ENCODE measurements at places on chromosomes 1 and 21.

DNA sequence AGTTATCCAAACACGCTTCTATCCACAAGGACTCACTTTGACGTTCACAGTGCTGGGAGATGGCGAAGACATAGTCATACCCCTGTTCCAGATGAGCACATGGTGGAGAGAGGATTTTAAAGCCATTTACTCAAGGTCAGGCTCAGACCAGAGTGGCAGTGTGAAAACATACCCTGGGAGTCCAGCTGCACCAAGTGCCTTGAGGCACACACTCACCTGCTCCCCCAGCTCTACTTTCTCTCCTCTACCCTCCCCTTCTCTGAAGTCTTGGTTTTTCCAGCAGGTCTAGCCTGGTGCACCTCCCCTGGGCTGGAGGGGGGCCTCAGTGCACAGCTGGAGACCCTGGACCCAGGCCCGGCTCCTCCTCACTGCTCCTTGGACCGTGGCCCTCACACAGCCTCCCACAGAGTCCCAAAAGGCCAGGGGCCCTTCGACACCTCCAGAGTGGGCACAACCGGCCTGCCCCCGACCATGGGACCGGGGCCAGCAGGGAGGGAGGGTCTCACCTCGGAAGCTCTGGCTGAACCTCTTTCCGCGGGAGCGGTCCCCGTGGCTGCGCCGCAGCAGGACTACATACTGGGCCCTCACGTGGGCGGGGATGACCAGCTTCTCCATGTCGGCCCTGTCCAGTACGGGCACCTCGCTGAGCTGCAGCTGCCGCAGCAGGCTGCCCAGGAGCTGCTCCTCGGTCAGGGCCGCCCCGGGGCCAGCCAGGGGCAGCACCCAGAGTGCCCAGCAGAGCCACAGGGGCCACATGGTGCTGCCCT is 452 bp downstream of the LEFTY2 start:
- no peak for DNase-seq

GRCh38 chr1:39043513-39043912 is 17.4 kb downstream of the NDUFS5 start:
- no peak for DNase-seq

- DNase-seq = no peak
These were observed 1.2 kb downstream of the GBP6 start for GRCh38 chr1:89364954-89365550.

DNA sequence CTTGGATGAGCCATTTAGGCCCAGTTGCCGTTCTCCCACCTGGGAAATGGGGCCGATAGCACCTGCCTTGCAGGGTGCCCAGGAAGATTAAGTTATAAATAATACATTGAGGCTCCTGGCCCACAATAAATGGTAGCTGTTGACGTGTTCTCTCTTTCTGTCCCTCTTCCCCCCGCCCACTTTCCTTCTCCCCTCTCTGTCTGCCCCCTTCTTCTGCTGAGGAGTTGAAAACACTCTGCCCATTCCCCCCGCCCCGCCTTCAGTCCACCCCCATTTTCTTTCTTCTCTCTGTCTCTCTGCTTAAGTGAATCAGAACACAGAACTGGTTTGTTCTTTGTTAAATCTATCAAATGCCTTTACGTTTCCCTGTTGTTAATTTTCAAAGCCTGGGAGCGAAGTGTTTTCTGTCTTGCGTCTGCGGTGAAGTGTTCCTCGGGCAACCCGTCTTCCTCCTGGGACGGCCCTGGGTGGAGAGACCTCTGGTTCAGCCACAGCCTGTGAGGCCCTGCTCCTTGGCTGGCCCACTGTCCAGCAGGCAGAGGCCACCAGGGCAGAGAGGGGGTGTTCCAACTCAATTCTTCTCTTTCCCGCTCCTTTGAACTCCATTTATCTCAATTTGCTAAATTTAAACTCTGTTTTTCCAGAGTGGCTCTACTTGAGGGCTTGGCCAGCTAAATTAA is 29.3 kb upstream of the SELENON start:
- DNase-seq = no peak

DNA sequence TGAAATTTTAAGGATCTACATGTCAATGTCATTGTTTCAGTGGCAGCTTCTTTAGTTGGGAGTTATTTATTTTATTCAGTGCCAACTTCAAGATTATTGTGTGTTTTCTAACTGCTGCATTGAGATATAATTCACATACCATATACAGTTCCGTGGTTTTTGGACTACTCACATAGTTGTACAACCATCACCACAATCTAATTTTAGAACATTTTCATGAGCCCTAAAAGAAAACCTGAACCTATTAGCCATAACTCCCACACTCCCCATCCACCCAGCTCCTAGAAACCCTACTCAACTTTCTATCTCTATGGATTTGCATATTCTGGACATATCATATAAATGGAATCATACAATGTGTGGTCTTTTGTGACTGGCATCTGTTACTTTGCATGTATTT is 220.0 kb downstream of the LRRC40 start:
- no peak for DNase-seq

DNA sequence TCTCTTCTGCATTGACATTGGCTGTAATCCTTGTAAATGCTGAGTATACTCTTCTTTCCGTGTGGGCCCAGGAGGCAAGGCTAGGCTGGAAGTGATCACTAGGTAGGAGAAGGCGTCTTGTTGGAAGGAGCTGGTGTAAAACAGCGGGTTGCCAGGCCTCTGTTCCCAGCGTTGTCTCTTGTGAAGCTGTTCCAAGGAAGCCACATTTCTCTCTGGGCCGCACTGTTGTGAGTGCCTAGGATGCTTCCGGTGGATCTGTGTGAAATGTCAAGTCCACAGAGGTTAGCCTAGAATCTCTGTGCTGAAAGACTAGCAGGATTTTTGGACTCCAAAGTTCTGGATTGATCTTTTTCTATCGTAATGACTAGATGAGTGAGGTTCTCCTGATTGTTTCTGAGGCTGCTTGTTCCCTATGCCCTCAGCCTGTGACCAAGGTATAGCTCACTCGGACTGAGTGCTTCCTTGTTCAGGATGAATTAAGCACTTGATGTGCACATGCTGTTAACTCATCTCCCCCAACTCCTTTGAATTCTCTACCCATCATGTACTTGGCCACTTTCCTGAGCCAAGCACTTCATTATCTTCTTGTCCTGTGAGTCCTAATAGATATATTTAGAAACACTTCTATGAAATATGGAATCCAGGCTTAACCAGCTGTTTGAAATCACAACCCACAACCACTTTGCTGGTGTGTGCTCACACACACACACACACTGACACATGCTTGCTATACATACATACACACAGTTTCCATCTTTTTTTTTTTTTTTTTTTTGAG is 63.3 kb downstream of the PBX1 start:
- DNase-seq = no peak

DNA sequence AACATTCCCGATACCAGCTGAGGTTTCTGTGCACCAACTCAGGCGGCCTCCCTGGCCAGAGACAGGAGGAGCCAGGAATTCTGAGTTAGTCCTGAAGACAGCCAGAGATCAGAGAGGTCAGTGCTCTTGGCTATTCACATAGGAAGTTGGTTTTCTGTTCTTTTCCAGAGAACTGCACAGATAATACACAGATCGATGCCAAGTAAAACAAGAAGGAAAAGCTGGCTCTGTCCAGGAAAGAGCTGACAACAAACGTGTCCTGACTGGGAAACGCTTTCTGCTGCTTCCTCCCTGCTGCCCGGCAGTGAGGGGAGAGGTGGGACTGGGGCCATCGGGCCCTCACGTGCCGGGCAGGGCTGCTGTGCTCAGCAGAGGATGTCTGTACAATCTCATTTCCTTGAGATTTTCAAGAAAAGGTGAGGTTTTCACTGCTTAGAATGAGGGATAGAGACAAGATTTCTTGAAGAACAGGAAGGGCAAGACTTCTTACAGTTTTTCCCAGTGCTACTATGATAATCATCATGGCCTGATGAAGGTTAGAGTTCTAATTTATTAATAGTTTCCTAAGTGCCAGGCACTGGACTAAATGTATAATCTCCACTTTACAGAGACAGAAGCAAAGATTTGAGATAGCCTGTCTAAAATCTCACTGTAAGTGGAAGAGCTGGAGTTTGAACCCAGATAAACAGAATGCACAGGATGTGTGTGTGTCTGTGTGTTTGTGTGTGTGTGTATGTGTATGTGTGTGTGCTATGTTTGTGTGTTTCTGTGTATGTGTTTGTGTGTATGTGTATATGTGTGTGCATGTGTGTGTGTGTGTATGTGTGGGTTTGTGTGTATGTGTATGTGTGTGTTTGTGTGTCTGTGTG is 211.0 kb upstream of the RAB4A start:
- DNase-seq = no peak

DNA sequence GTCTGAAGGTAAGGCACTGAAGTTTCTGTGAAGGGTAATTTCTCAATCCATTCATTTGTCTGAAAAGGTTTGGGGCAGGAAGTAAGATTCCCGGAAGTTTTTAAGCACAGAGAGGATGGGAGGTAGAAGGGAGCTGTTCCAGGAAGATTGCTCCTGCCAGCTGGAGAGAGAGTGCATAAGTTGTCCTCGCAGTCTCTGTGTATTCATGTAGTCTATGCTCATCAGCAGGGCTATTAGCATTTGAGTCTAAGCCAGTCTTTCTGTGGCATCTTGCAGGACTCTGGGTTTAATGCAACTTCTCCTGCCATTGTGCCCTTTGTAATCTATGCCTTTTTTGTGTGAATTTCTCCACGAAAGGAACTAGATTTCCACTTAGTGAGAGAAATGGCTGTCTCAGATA is 140.8 kb upstream of the FGGY start:
- DNase-seq = no peak

- peak; percentile 46 for DNase-seq
These were observed 32.8 kb upstream of the IFNAR2 start for GRCh38 chr21:33196941-33197374.

- DNase-seq = no peak
These were observed 23.7 kb upstream of the DAB1 start for GRCh38 chr1:57447551-57447950.

DNA sequence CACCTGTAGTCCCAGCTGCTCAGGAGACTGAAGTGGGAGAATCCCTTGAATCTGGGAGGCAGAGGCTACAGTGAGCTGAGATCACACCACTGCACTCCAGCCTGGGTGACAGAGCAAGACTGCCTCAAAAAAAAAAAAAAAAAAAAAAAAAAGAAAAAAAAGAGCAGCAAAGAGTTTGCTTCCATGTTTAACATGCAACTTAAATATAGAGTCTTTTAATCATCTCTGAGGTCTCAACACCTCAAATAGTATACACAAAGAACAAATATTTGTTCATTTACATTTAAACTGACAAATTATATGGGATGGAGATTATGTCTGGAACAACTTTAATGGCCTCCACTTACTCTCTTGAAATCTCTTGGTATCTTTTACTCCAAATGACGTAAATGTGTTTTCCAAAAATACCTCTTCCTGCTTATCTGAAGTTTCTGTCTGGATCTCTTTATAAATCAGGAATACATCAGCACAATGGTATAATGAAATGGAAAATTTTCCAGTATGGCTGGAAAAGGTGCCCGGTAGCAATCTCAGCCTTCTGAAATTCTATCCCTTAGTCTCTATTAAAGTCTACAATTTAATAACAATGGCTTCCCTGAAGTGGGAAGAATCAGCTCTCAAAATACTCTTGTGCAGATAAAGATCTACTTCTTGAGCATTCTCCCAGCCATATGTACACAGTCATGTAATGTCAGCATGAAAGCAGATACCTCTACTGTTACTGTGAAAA is 258.5 kb downstream of the OMA1 start:
- no peak for DNase-seq

DNA sequence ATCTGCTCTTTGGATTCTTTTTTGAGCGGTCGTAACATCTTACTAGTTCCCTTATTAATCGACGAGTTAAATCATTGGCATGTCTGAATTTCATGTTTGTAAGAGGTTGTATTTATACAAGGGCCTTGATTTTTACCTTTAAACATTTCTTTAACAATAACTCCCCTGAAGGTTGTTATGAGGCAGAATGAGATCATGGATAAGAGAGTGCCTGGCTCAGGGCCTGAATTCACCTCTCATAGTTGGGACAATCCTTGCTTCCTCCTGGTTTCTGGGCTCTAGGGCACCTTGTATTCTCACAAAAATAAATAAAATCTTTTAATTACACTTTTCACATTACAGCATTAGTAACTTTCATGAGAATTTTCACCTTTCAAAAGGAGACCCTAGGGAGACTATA is 55.4 kb downstream of the MDM4 start:
- no peak for DNase-seq
